ENCODE measurements at places on chromosomes 3 and 15. TPM values are rescaled to one million over a fixed set of nuclear protein-coding genes. Genes with fewer than 3 reads are reported as not detected.

Gene CKMT1A
- total RNA-seq, result 3.8 TPM

Gene PTX3
- 5.4 TPM for total RNA-seq

Gene OXSM
- total RNA-seq, result 16.0 TPM

Gene PARP15
- not detected for total RNA-seq

- no peak for DNase-seq
These were observed at the start of gene ANKRD63 for GRCh38 chr15:40282869-40283614. TSS of gene ANKRD63 (minus strand) at chr15:40283064. CDS start at chr15:40282586, 478 bp downstream.

GRCh38 chr15:66394915-66395314 lies 8.2 kb downstream of the MAP2K1 start:
- no peak for DNase-seq

- no peak for DNase-seq
These were observed 14.8 kb upstream of the ZNF774 start for GRCh38 chr15:90337256-90337655.

DNA sequence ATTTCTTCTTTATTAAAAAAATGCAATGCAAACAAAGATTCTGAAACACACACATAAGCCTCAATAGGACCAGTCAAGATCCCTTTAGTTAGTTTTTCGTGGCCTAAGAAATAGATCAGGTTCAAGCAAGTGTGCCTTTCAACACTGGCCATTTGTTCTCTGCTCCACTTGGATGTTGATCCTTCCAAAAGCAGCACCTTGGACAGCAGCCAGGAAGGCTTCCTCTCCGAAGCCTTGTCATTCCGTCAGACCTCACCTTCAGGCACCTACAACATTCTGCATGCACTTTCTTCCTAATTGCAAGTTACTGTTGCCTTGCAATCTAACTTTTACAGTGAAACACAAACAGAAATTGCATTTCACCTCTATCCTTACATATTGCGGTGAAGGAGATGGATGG lies 155.9 kb upstream of the FEZF2 start:
- peak; percentile 91 for DNase-seq

DNA sequence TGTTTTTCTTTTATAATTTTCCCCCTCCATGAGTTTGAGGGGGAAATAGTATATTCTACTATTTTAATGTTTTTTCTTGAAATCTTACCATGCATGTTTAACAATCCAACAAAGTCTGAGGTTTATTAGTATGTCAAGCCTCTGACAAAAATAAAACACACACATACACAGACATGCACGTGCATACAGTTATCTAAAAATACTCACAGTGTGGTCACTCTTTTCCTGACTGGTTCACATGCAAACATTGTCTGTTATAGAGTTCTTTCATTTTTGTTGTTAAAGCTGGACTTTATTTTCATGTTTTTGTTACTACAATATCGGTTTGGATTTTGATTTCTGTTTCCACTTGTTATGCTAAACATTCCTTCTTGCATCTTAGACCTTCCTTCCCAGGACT lies 236.6 kb downstream of the MFSD1 start:
- no peak for DNase-seq

All from G401 (cell line).